ENCODE measurements at places on chromosomes 1 and 21. TPM values are rescaled to one million over a fixed set of nuclear protein-coding genes. Genes with fewer than 3 reads are reported as not detected.

- ATAC-seq: no peak
Observed at GRCh38 chr1:23922321-23922943, 9.3 kb upstream of the CNR2 start.

DNA sequence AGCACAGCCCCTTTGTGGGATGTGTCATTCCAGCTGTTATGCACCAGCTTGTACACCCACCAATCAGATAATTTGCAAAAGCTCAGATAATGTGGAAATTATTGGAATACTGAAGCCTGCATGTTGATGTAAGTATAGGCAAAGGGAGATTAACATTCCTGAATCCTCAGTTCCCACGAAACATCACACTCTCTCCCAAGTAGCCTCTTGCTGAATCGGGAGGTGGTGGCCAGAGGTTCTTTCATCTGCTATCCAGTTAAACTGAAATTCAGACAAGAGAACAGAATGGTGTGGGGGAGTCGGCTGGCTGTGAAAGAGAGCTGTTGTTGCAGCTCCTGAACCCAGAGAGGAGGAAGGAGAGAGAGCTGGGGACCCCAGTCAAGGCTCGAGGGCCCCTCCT, 170.9 kb downstream of the ZBTB18 start:
- no peak for ATAC-seq

GRCh38 chr1:211352985-211353515, 26.4 kb downstream of the TRAF5 start:
- ATAC-seq: peak; percentile 78

The CLCA4 gene
- total RNA-seq: not detected

DNA sequence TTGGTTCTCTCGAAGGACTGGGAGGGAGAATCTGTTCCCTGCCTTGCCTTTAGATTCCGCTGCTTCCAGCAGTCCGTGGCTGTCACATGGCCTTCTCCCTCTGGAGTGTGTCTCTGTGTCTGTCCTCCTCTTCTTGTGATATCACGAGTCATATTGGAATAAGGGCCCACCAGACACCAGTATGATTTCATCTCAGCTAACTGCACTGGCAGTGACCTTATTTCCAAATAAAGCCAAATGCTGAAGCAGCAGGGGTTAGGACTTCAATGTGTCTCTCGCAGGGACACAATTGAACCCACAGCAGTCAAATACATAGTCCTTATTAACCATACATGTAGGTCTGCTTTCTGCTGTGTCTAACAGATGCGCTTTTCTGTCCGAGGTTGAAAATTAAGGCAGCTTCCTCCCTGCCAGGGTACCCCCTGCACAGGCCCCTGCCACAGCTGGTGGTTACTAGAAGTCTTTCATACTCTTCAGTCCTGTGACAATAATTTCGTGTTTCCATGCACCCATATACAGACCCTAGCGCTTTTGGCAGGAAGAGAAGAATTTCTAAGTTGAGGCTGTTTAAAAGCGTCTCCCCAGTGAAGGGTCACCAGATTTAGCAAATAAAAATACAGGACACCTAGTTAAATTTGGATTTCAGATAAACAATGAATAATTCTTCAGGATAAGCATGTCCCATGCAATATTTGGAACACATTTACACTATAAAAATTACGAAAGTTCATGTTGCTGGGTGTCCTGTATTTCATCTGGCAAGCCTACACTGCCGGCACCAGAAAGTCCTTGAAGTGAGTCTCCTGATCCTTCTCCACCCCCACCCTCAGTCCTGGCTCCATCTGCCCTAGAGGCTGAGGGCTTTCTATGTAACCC, 182.1 kb downstream of the ETS2 start:
- no peak for ATAC-seq

DNA sequence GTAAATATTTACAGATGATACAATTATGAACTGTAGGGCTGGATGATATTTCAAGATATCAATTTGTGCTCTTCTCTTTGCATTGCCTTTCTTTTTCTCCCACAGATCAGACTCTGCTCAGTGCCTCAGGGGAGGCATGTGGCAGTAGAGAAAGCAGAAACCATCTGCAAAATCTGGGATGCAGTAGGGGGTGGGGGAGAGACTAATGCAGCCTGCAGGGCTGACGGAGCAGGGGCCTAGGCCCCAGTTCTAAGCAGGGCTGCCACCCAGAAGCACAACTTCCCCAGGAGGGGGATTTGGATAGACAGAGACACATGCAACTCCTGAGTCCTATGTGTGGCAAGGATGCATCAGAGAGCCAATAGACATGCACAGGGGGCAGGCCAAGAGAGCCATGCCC, 511.6 kb downstream of the SMYD3 start:
- ATAC-seq: no peak

The FCN3 gene
- total RNA-seq: not detected
